Astrocyte (in vitro differentiated cells and primary cell): ENCODE measurements at places on chromosomes 7 and 10. TPM values are rescaled to one million over a fixed set of nuclear protein-coding genes. Genes with fewer than 3 reads are reported as not detected.
A peak's percentile ranks its signal among the peaks of the same experiment; 100 is the strongest.

Gene HKDC1
- 4.2 and 4.3 TPM in 2 replicates for total RNA-seq

DNA sequence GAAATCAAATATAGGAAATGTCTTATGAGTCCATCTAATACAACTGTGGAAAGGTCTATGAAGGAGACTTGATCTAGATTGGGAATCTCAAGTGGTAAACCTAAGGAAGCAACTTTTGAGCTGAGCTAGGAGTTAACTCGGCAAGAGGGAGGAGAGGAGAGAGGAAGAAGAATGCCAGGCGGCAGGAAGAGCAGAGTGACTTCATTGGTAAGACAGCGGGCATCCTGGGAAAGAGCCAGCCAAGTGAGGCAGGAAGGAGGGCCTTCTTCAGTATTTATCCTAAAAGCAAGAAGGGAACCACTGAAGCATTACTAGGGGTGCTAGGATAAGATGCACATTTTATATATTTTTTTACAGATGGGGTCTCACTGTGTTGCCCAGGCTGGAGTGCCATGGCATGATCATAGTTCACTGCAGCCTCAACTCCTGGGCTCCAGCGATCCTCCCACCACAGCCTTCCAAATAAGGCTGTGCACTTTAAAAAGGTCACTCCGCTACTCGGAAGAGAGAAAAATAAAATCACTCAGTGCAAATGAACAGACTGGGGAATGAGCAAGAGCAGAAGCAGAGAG, 2.0 kb downstream of the BCL7B start:
- no peak overlapping the region for H3K27ac ChIP-seq
- peak overlapping the region; percentile 77 for H3K4me3 ChIP-seq
- peaks cover 14% of the 10 kb centered on the region for H3K36me3 ChIP-seq
- DNase-seq: no peak

- no peaks in the 10 kb centered on the region for H3K4me1 ChIP-seq
- H3K4me3 ChIP-seq: no peak overlapping the region
- DNase-seq: no peak
- H3K27me3 ChIP-seq: no peaks in the 10 kb centered on the region
Observed at GRCh38 chr10:80186364-80187012, 18.8 kb downstream of the ANXA11 start.

GRCh38 chr7:132709971-132710567, 133.8 kb upstream of the PLXNA4 start:
- no peaks in the 10 kb centered on the region for H3K36me3 ChIP-seq
- H3K4me3 ChIP-seq: no peak overlapping the region
- DNase-seq: peak; percentile 8
- H3K27me3 ChIP-seq: no peaks in the 10 kb centered on the region
- no peaks in the 10 kb centered on the region for H3K4me1 ChIP-seq

DNA sequence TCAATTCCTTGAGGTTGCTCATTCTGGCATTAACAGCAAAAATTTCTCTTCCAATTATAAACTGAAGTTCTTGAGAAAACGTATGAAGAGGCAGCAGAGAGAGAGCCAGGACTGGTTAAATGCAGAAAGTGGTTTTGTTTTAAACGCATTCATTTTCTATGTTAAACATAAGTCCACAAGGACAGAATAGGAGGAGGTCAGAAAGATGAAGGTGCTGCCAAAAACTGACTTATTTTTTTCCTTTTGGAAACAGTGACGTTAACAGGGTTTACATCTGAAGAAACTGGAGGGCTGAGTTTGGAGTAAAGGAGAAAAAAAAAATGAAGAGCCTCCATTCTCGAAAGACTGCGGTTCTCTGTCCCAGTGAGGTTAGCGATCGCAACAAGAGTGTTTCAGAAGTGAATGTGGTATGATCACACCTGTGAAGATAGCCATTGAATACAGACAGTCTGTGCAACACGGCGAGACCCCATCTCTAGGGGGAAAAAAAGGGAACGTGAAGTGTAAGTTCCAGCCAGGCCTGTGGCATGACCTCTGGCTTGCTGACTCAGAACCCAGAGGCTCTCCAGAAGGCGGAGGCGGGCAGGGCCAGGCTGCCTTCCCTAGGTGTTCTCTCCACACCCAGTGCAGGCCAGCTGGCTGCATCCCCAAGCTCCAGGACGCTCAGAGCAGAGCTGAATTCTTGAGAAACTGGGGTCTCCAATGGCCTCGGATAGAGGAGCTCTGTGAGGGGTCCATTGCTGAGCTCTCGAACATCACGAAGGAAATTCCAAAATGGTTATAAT, 84.0 kb downstream of the CHST15 start:
- H3K4me3 ChIP-seq: no peak overlapping the region
- H3K27ac ChIP-seq: no peak overlapping the region
- no peaks in the 10 kb centered on the region for H3K36me3 ChIP-seq
- no peaks in the 10 kb centered on the region for H3K4me1 ChIP-seq
- no peak for DNase-seq

DNA sequence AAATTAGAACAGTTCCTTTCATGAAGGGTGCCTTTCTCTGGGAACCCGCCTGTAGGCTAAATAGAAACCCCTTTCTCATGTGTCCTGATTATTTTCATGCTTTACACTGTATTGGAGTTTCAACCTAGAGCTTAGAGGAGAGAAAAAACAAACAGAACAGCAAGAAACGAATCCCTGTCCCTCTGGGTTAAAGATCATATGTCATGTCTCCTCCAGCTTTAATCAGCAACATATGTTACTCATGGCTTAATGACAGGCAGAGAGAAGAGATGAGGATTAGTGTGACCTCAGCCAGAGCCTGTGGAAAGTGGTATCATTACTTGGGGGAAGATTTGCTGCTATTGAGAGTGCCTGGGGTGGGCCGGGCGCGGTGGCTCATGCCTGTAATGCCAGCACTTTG, 32.1 kb downstream of the CRCP start:
- peaks cover 19% of the 10 kb centered on the region for H3K4me1 ChIP-seq
- H3K4me3 ChIP-seq: no peak overlapping the region
- peaks cover 11% of the 10 kb centered on the region for H3K36me3 ChIP-seq
- H3K27ac ChIP-seq: no peak overlapping the region

GRCh38 chr10:24891823-24892222, 60.6 kb downstream of the PRTFDC1 start:
- no peaks in the 10 kb centered on the region for H3K27me3 ChIP-seq
- peaks cover 34% of the 10 kb centered on the region for H3K4me1 ChIP-seq
- H3K4me3 ChIP-seq: no peak overlapping the region
- H3K27ac ChIP-seq: peak overlapping the region; percentile 6
- peak; percentile 85 for DNase-seq
- H3K36me3 ChIP-seq: no peaks in the 10 kb centered on the region

DNA sequence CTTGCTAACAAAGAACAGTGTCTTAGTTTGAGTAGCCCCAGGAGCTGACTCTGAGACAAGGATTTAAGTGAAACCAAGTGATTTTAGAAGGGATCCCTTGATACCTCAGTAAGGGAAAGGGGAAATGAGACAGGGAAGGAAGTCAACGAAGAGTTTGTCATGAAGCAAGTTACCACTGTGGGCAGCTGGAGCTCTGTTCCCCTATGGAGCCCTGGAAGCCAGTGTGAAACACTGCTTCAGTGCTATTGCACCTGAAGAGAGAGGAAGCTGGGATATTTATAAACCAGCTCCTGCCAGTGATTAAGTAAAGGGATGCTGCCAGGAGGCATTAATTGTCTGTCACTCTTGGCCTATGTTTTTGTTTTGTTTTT, 58.9 kb upstream of the WAPL start:
- H3K27me3 ChIP-seq: no peaks in the 10 kb centered on the region
- H3K4me3 ChIP-seq: no peak overlapping the region
- DNase-seq: no peak
- H3K36me3 ChIP-seq: no peaks in the 10 kb centered on the region
